Calu3 (cell line): ENCODE measurements at places on chromosomes 2 and 18. TPM values are rescaled to one million over a fixed set of nuclear protein-coding genes. Genes with fewer than 3 reads are reported as not detected.

PLGLB1 gene
- total RNA-seq: 1.8 TPM in 1 of 2 replicates, not detected in the other

DNA sequence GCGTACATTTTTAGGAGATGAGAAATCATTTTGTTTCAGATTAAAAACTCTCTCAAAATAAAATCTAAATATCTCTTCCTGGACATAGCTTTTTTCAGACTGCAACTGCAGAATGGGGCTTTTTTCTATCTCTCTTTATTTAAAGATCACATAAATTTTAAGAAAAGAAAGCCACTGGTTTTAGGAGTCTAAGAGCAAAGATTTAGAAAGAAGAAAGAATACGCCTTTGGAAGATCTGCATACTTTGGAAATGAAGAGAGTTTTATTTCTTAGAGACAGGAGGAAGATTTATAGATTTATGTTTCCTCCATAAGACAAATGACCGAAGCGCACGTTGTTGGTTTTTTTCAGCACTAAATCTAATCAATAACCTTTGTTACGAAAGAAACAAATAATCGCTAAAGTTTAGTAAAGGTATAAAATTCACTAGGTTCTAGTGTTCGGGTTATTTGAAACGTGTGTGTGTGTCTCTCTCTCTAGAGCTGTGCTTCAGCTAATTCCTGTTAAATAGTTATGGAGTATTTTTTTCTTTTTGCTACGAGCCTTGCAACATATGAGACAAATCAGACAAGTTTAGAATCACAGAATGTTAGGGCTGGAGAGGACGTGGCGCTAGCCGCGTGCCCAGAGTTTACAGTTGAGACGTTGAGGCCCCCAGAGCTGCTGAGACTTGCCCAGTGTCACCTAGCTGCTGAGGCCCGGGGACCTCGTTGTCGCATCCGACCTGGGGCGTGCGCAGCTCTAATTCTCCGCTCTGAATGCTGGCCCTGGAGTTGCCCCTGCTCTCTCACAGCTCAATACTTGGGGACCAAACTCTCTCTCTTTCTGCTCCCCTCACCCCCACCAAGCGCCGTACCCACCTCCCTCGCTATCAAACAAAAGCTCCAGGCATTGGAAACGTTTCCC lies 69.9 kb downstream of the CTAGE1 start:
- DNase-seq: peak; percentile 49

- no peak for DNase-seq
Measured at GRCh38 chr2:65375723-65376122, 56.7 kb downstream of the SPRED2 start.

KCNG2 gene
- total RNA-seq: not detected in 2 replicates

GRCh38 chr2:214699236-214699635 lies 110.2 kb downstream of the BARD1 start:
- no peak for DNase-seq

- no peak for DNase-seq
Measured at GRCh38 chr2:17583166-17583565, 42.7 kb downstream of the VSNL1 start.

CD226 gene
- 0.85 and 1.5 TPM in 2 replicates for total RNA-seq

ARMC9 gene
- 12.8 and 13.6 TPM in 2 replicates for total RNA-seq

DNA sequence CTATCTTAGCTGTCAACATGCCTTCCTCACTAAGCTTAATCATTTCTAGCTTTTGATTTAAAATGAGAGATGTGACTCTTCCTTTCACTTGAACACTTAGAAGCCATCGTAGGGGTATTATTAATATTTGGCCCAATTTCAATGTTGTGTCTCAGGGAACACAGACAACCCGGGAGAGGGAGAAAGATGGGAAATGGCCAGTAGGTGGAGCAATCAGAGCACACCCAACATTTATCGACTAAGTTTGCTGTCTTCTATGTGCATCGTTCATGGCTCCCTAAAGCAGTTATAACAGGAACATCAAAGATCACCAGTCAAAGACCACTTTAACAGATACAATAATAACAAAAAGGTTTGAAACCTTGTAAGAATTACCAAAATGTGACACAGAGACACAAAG lies 110.2 kb downstream of the OLA1 start:
- DNase-seq: no peak

- no peak for DNase-seq
Measured at GRCh38 chr18:10361660-10362059, 92.8 kb upstream of the APCDD1 start.

CROCC2 gene
- total RNA-seq: not detected in 2 replicates

- no peak for DNase-seq
Measured at GRCh38 chr18:29644276-29644675, 1398.3 kb downstream of the DSC3 start.

DNA sequence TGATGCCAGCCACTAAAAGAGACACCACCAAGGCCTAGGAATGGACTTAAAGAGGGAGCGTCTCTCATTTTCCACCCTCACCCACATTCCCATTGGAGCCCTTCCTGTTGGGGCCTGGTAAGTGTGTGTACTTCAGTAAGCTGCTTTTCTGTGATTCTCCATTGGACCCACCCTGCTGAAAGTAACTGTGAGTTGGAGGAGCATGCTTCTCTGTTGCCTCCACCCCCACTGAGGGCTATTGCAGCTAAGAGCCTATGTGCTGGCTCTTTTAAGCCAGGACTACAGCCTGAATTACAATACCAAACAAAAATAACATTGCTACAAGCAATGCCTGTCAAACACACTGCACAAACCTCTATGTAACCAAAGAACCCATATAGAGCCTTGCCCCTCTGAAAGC lies 81.1 kb downstream of the TRABD2A start:
- no peak for DNase-seq

DNA sequence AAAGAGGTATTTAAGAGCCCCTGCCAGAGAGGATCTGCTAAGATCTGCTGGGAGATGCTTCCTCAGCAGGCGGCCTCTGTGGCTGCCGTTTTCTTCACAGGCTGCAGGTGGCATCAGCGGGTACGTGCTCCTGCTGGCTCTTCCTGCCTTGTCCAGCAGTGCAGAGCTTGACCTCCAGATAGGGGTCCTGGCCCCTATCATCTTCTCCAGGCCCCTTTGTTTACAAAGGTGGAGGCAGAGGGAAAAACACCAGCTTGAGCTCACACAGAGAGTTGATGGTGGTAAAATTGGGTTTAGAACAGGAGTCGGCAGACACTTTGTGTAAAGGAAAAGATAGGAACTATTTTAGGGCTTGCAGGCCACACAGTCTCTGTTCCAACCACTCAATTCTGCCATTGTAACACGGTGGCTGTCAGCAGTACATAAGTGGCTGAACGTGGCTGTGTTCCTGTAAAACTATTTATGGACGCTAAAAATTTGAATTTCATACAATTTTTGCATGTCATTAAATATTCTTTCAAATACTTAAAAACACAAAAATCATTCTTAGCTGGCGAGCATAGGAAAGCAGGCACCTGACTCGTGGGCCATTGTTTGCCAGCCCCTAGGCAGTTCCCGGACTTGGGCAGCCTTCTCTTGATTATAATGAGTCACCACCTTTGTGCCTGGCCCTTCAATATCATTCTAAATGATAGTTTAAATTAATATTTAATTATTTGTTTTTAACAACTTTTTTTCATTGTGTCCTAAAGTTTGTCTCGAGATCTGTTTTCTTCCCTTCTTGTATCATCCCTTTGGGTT lies 98.2 kb upstream of the B3GNT7 start:
- DNase-seq: peak; percentile 65

- no peak for DNase-seq
Measured at GRCh38 chr2:38214209-38214717, 138.3 kb upstream of the CYP1B1 start.
